ENCODE measurements at places on chromosomes 2 and 18. TPM values are rescaled to one million over a fixed set of nuclear protein-coding genes. Genes with fewer than 3 reads are reported as not detected.

Gene NPAS2
- 34.4 TPM for total RNA-seq

DNA sequence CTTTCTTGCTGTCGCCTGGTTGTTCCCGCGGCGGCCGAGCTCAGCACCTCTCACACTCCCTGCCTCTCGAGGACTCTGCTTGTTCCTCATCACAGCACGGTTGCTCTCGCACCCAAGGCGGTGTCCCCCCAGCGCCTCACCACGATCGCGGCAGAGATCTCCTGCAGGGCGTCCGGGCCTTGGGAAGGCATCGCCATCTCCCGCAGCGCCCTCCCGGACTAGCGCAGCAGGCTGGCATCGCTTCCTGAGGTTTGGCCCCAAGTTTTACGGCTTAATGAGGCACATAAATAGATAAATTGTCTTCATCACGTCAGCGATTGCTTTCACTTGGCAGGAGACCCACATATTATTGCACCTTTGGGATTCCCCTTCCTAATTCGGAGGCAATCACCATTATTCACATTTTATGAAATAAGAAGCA, 125.4 kb downstream of the RGPD3 start:
- DNase-seq, result no peak
- H3K36me3 ChIP-seq, result no peaks in the 10 kb centered on the region
- H3K27ac ChIP-seq, result no peak overlapping the region
- H3K27me3 ChIP-seq, result no peaks in the 10 kb centered on the region
- no peak overlapping the region for H3K4me3 ChIP-seq

DNA sequence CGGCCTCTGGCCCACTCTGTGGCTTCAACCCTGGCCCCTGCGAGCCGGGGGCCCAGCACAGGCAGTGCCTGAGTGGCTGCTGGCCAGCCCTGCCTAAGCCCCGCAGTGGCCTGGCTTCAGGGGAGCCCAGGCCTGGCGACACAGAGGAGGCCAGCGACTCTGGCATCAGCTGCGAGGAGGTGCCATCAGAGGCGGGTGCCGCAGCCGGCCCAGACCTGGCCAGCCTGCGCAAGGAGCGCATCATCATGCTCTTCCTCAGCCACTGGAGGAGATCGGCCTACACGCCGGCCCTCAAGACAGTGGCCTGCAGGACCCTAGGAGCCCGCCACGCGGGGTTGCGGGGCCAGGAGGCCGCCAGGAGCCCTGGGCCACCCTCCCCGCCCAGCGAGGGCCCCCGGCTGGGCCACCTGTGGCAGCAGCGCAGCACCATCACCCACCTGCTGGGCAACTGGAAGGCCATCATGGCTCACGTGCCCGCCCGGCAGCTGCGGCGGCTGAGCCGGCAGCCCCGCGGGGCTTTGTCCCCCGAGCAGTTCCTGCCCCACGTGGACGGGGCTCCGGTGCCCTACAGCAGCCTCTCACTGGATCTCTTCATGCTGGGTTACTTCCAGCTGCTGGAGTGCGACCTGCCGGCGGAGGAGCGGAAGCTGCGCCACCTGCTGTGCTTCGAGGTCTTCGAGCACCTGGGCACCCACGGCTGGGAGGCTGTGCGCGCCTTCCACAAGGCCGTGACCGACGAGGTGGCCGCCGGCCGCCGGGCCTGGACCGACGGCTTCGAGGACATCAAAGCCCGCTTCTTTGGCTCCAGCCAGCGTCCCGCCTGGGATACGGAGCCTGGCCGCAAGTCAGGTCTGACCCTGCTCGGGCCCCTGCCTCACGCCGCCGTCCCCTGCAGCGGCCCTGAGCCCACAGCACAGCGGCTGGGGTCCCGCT, 7.5 kb upstream of the KLHL30 start:
- no peak overlapping the region for H3K4me3 ChIP-seq
- no peaks in the 10 kb centered on the region for H3K4me1 ChIP-seq
- H3K27me3 ChIP-seq, result no peaks in the 10 kb centered on the region
- H3K27ac ChIP-seq, result no peak overlapping the region
- no peak for DNase-seq

GRCh38 chr2:8222979-8223694, 458.7 kb upstream of the ID2 start:
- DNase-seq, result no peak
- no peaks in the 10 kb centered on the region for H3K27me3 ChIP-seq
- H3K27ac ChIP-seq, result no peak overlapping the region
- no peak overlapping the region for H3K4me3 ChIP-seq
- H3K36me3 ChIP-seq, result no peaks in the 10 kb centered on the region

- H3K36me3 ChIP-seq, result peaks cover 9% of the 10 kb centered on the region
- H3K27ac ChIP-seq, result no peak overlapping the region
- no peaks in the 10 kb centered on the region for H3K27me3 ChIP-seq
- peaks cover 15% of the 10 kb centered on the region for H3K4me1 ChIP-seq
- no peak for DNase-seq
These were observed 102.1 kb downstream of the PRPF40A start for GRCh38 chr2:152615177-152615576.

DNA sequence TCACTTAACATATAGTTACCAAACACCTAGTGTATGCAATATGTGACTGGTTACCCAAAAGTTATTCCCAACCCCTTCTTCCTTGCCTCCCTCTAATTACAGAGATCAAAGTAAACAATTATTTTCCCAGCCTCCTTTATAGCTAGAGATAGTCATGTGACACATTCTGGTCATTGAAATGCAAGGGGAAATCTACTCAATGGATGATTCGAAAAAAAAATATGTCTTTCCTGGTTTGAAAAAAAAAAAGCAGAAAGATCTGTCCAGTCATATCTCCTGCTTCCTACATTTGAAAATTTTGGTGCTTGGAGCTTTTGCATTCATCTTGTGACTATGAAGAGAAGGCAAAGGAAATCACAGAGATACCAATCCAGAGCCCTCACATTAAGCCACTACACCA, 27.6 kb upstream of the UGP2 start:
- H3K27me3 ChIP-seq, result no peaks in the 10 kb centered on the region
- H3K4me3 ChIP-seq, result no peak overlapping the region
- no peaks in the 10 kb centered on the region for H3K36me3 ChIP-seq
- DNase-seq, result peak; percentile 18
- peaks cover 3% of the 10 kb centered on the region for H3K4me1 ChIP-seq

DNA sequence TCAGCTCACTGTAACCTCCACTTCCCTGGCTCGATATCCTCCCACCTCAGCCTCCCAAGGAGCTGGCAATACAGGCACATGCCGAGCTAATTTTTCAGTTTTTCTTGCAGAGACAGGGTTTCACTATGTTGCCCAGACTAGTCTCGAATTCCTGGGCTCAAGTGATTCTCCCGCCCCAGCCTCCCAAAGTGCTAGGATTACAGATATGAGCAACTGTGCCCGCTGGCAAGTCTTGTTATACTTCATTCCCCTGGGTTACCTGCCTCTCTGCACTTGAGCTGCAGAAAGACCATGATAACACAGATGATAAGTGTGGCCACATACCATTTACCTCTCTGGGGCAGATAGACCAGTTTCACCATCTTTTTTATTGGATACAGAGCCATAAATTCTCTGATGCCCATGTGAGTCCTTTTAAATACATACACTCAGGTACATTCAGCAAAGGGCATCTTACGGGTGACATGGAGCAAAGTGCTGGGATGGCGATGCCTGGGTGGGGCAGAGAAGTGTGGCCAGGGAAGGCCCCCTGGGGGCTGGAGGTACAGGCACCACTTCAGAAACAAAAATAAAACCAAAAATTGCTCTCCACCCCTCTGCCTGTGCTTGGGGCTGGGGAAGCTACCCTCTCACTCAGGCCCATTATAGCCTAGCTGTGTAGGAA, 20.4 kb downstream of the CCT7 start:
- no peak for DNase-seq
- no peak overlapping the region for H3K4me3 ChIP-seq
- H3K36me3 ChIP-seq, result peaks cover 19% of the 10 kb centered on the region
- no peaks in the 10 kb centered on the region for H3K4me1 ChIP-seq
- H3K27ac ChIP-seq, result no peak overlapping the region
- H3K27me3 ChIP-seq, result no peaks in the 10 kb centered on the region

DNA sequence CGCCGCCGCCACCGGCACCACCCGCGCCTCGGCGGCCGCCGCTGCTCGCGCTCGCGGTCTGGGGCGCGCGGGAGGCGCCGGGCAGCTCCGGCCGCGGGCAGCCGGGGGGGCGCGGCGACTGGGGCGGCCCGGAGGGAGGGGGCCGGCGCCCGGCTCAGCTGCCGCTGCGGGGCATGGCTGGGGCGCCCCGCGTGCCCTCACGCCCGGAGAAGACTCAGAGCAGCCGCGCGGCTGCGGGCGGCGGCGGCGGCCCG, 295 bp downstream of the GAREM1 start:
- H3K27me3 ChIP-seq, result peaks cover 18% of the 10 kb centered on the region
- H3K36me3 ChIP-seq, result no peaks in the 10 kb centered on the region
- DNase-seq, result no peak
- peak overlapping the region; percentile 9 for H3K27ac ChIP-seq
- H3K4me1 ChIP-seq, result peaks cover 13% of the 10 kb centered on the region

Gene MYO7B
- total RNA-seq, result not detected

GRCh38 chr2:106843001-106843909, 42.7 kb downstream of the ST6GAL2 start:
- no peaks in the 10 kb centered on the region for H3K27me3 ChIP-seq
- H3K27ac ChIP-seq, result no peak overlapping the region
- no peak for DNase-seq
- no peaks in the 10 kb centered on the region for H3K36me3 ChIP-seq

Gene NYAP2
- total RNA-seq, result not detected

GRCh38 chr2:199261239-199261638, 196.5 kb downstream of the SATB2 start:
- no peak overlapping the region for H3K27ac ChIP-seq
- no peaks in the 10 kb centered on the region for H3K4me1 ChIP-seq
- no peak overlapping the region for H3K4me3 ChIP-seq
- DNase-seq, result peak; percentile 42
- no peaks in the 10 kb centered on the region for H3K27me3 ChIP-seq

DNA sequence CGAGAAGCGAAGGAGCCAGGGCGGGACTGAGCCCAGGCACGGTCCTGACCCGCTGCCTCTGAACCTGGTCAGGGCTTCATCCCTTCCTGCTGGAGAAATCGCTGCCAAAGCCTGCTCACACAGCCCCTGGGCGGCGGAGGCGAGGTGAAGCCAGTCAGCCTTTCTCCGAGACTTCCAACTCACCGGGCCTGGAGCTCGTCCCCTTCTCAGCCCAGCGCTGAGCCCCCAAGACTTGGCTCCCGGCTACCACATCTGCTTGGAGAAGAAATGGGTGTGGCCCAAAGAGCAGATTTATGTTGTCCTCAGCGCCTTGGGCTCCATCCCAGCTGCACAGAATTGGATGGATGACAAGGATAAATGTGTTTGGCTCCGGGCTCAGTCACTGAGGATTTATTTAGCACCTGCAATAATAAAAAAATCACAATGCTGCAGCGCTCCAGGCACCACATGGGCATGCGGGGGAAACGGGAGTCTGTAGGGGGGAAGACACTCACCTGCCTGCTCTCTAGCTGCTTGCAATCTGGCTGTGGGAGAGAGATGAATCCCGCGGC, 64.9 kb downstream of the ACTR2 start:
- H3K27me3 ChIP-seq, result peaks cover 41% of the 10 kb centered on the region
- no peaks in the 10 kb centered on the region for H3K36me3 ChIP-seq
- H3K27ac ChIP-seq, result no peak overlapping the region
- no peaks in the 10 kb centered on the region for H3K4me1 ChIP-seq
- no peak for DNase-seq
- no peak overlapping the region for H3K4me3 ChIP-seq

Gene SCN2A
- total RNA-seq, result not detected

Gene LIMS4
- 35.7 TPM for total RNA-seq

- no peak overlapping the region for H3K4me3 ChIP-seq
- H3K27ac ChIP-seq, result peak overlapping the region; percentile 14
- no peaks in the 10 kb centered on the region for H3K27me3 ChIP-seq
- H3K4me1 ChIP-seq, result no peaks in the 10 kb centered on the region
- DNase-seq, result peak; percentile 37
- no peaks in the 10 kb centered on the region for H3K36me3 ChIP-seq
These were observed 127.4 kb downstream of the VAPA start for GRCh38 chr18:10041180-10041579.

- no peaks in the 10 kb centered on the region for H3K27me3 ChIP-seq
- no peaks in the 10 kb centered on the region for H3K36me3 ChIP-seq
- peak; percentile 67 for DNase-seq
- H3K4me1 ChIP-seq, result no peaks in the 10 kb centered on the region
These were observed 96.3 kb downstream of the FAM210A start for GRCh38 chr18:13629841-13630715.

- peaks cover 7% of the 10 kb centered on the region for H3K4me1 ChIP-seq
- no peak overlapping the region for H3K4me3 ChIP-seq
- DNase-seq, result no peak
- H3K27me3 ChIP-seq, result no peaks in the 10 kb centered on the region
These were observed 657.2 kb downstream of the ERBB4 start for GRCh38 chr2:211881449-211881848.

DNA sequence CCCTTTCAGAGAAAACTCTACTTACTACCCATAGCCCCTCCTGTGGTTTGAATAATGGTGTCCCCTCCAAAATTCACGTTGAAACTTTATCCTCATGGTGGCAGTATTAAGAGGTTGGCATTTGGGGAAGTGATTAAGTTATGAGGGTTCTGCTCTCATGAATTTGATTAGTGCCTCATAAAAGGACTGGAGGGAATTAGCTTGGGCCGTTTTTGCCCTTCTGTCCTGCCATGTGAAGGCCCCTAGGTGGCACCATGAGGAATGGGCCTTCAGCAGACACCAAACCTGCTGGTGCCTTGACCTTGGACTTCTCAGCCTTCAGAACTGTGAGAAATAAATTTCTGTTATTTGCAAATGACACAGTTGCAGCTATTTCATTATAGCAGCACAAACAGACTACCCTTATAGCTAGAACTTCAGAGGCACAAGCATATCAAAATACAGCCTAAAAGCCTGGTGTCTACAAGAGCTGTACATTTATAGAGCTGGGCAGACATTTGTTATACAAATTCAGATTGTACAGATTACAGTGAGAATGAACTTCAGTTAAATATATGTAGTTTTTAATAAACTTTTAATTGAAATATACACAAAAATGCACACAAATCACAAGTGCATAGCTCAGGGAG, 2.6 kb upstream of the PTPN2 start:
- DNase-seq, result no peak
- no peak overlapping the region for H3K27ac ChIP-seq
- H3K4me1 ChIP-seq, result peaks cover 6% of the 10 kb centered on the region
- peaks cover 5% of the 10 kb centered on the region for H3K27me3 ChIP-seq

DNA sequence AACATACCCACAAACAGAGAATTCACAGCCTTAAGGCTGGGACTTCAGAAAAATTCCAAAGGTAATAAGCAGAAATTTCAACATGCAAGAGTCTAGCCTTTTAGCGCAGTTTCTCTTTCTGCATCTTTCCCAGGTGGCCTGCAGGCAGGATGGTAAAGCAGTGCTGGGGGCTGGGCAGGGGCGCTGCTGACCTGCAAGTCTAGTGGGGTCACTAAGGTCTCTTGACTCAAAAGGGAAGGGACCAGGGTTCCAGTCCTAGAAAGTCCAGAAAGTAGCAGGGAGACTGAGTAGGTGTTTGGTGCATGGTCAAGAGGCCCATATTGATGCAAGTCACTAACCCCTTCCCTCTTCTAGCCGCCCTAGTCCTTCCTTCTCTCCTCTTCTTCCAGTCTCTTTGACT, 169.2 kb downstream of the TGIF1 start:
- no peaks in the 10 kb centered on the region for H3K27me3 ChIP-seq
- no peaks in the 10 kb centered on the region for H3K36me3 ChIP-seq
- H3K4me1 ChIP-seq, result peaks cover 21% of the 10 kb centered on the region

GRCh38 chr2:225020168-225020849, 22.0 kb downstream of the DOCK10 start:
- H3K36me3 ChIP-seq, result no peaks in the 10 kb centered on the region
- no peaks in the 10 kb centered on the region for H3K27me3 ChIP-seq
- DNase-seq, result no peak
- H3K4me1 ChIP-seq, result no peaks in the 10 kb centered on the region
- no peak overlapping the region for H3K27ac ChIP-seq

- H3K36me3 ChIP-seq, result no peaks in the 10 kb centered on the region
- no peak for DNase-seq
- no peaks in the 10 kb centered on the region for H3K4me1 ChIP-seq
- H3K4me3 ChIP-seq, result no peak overlapping the region
- H3K27ac ChIP-seq, result no peak overlapping the region
These were observed 282.5 kb upstream of the CWC22 start for GRCh38 chr2:180289627-180290026.

Gene TDRD15
- total RNA-seq, result not detected
